ENCODE measurements at places on chromosomes 16 and 17.

- no peak for DNase-seq
Measured at GRCh38 chr17:8056232-8056975, 17.5 kb downstream of the ALOX15B start.

DNA sequence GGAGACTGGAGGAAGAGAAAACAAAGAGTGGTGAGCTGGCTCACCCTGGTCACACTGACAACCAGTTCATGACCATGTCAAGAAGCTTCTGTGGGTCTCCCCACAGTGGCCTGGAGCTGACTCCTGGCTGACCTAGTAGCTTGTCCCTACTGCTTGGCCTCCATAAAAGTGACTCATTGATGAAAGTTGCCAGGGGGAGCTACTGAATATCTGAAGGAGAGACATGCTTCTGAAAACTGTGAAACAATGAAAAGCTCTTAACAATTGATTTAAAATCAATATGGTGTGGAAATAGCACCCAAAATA is 22.0 kb downstream of the SMPD3 start:
- DNase-seq: no peak

GRCh38 chr17:47866941-47867340 is 16.0 kb upstream of the SP6 start:
- no peak for DNase-seq

DNA sequence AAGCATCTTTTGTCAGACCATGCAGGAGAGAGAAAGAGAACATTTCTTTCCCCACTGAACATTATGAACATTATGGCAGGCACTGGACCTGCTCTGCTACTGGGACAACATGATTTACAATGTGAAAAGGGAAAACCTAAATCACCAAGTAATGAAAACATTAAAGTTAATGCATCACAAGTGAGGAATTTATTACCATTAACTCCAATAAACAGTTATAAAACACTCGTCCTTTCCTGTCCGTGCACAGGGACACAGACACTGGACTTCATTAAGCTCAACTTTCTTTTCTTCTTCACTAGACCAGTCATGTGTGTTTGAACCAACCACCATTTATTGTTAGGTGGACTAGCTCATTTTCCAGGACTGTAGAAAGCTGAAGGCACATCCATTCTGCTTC is 95.4 kb downstream of the SNX11 start:
- no peak for DNase-seq

- DNase-seq: no peak
Measured at GRCh38 chr17:58219789-58220183, 731 bp upstream of the MKS1 start.

GRCh38 chr17:81481073-81481799 is 31.4 kb downstream of the ACTG1 start:
- DNase-seq: no peak

DNA sequence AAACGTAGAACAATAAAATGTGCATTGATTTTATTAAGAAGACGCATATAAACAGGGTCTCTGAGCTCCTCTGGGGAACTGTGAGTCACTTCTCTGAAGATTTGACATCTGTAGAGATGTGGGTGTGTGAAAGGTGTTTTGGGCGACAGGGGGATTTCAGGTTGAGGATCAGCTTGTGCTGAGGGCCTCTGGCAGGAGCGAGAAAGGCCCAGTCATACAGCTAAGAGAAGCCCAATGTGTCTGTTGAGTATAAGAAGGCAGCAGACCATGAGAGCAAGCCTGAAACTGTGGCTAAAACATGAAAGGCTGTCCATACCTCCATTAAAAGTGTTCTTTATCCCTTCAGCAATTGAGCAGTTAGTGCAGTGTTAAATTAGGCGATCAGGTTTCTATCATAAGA is 406.5 kb upstream of the MON1B start:
- DNase-seq: no peak

- no peak for DNase-seq
Measured at GRCh38 chr17:9330141-9330540, 245.5 kb downstream of the STX8 start.

Measured in mesothelial cell of epicardium (in vitro differentiated cells).